ENCODE measurements at places on chromosomes 2 and 18.
A peak's percentile ranks its signal among the peaks of the same experiment; 100 is the strongest.

GRCh38 chr2:152427902-152428301 lies 92.9 kb downstream of the FMNL2 start:
- DNase-seq = no peak

DNA sequence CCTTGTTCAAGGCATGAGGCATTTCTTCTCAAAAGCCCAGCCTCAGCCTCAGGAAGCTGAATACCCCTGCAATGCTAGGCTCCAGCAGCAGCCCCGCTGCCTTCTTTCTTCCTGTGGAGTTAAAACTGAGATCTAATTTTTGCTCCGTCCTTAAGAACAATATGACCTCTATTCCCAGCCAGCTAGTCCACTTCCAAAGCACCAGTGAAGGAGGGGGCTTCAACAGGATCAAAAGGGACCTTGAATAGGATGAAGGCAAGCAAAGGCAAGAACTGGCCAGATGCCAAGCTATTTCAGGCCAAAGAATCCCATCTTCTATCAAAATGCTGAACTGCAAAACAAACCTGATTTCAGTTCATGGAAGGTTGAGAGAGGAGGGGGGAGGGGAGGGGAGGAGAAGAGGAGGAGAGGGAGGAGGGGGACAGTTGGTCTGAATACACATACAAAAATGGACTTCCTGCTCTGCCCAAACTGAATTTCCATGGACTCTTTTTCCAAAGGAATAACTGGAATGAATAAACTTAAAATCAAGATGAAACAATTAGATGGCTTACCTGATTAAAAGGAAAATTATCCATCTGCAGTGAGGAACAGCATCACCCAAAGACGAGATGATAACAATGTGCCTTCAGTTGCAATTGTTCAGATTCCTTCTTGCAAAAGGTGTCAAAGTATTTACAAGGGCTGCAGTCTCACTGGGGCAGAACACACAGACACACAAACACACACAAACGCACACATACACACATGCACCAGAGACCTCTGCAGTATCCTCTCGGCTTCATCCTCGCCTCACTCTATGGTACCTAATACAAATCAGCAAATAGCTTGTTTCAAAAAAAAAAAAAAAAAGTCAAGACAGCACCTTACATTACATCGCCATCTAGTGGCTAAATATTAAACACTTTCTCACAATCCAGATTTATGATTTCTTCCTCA lies at the start of gene SCN1A:
Gene SCN1A (minus strand): TSS at position 804 of the 939 bp plus-strand sequence. CDS start 54,399 bp downstream, outside the sequence.
- no peak for DNase-seq

- no peak for DNase-seq
These were observed 14.4 kb downstream of the ELAC1 start for GRCh38 chr18:50982086-50982801.

DNA sequence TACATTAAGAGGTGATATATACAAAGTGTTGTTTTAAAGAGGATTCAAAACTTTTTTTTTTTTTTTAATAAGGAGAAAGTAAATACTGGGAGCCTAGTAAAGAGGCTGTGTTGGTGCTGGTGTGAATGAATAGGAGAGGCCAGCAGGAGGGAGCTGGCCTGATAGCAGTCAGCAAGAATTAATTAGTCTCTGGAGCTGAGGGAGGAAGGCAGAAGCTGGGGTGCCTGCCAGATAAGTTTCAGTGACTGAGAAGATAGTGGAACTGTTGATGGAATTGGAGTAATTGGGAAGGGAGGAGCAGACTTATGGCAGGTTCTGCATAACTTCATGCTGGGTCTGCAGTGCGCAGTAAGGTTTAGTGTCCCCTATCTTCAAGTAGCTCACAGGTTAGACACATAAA lies 36.2 kb upstream of the SNORC start:
- DNase-seq = no peak

- DNase-seq = peak; percentile 65
These were observed 102.3 kb downstream of the SPTBN1 start for GRCh38 chr2:54558188-54559005.

GRCh38 chr2:1947316-1947715 lies 203.0 kb upstream of the PXDN start:
- no peak for DNase-seq

DNA sequence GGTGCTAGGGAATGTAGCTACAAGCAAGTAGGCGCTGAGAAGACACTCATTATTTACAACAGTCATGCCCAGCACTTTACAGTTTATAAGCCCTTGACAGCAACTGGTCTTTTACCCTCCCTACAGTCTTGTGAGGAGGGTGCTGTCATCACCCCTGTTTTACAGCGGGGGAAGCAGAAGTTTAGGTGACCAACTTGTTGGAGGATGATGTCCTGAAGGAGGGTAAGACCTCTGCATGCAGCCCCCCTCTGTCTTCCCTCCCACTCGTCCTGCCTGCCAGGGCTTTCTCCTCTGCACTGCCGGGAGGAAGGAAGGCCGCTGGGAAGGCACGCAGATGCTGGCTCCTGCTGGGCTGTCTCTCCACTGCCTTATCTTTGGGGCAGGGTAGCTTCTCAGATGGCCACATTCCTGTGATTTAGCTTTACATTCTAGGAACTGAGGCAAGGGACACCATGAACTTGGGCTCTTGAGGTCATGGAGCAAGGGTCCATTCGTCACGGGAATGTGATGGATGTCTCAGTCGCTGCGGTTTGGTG lies 972 bp downstream of the IL1R1 start:
- no peak for DNase-seq

DNA sequence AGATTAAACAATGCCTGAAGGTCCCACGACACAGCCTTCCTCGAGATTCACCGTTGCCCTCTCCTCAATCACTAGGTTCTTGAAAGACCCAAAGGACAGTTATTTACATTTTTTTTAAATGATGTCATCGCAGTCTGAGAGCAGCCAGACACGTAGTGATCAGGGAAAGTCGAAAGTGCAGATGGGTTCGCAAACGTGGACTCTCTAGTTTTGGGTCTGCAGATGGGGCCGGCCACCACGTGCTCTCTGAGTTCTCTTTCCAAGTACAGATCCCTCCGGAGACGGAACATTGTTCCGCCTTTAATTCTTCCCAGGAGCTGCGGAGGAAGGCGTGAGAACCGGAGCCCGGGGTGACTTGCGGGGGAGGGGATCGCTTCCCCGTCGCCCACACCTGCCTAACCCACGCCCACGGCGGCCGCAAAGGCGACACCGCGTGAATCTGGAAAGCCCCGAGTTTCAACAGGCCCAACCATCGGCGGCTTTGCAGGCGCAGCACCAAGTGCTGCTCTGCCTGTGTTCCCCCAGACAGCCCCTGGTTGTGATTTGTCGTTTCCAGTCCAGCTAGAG lies 54.3 kb downstream of the PKDCC start:
- peak; percentile 91 for DNase-seq

GRCh38 chr2:148545390-148546256 lies 98.9 kb upstream of the EPC2 start:
- peak; percentile 48 for DNase-seq

- peak; percentile 24 for DNase-seq
These were observed 46.6 kb upstream of the HNRNPA3 start for GRCh38 chr2:177165721-177166711.

DNA sequence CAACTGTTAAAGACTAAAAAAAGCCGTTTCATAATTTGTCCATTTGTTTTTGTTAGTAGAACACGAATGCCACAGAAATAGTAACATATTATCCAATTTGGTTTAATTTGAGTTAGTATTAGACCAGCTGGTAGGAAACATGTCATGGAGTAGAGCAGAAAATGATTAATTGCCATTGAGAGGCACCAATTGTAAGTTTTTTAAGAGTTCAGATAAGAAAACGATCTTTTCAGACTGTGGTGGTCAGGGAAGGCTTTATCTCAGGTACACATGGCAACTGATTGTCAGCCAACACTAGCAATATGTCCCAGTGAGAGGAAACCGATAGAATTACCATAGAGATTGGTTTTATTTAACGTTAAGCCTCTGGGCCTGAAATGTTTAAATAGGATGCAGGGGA lies 438.2 kb upstream of the MAP2 start:
- no peak for DNase-seq

- DNase-seq = no peak
These were observed 250.0 kb upstream of the SLC39A10 start for GRCh38 chr2:195406886-195407603.

- no peak for DNase-seq
These were observed 62.8 kb downstream of the SESTD1 start for GRCh38 chr2:179201869-179202268.

DNA sequence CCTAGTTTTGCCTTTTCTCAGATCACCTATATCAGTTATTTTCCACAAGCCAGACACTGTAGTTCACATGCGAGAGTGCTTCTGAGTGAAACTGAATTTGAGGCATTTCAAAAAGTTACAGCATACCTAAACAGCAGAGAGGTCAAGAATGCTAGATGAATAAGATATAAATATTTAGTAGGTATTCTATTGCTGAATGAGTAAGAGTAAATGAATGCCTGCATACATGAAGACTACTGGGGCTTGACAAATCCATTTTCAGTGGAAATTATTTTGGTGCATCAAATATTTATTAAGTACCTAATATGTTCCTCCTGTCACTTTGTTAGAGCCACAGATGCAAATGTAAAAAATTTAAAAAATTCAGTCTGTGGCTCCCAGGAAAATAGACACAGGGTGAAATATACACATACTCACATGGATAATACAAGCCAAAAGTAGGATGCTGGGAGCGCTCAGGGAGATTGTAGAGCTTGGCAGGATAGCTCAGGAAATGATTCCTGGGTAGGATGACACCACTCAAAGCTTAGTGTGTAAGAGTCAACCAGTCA lies 27.6 kb upstream of the CDC42EP3 start:
- DNase-seq = no peak

GRCh38 chr2:154758871-154759270 lies 60.4 kb downstream of the KCNJ3 start:
- no peak for DNase-seq

GRCh38 chr2:62485761-62486438 lies 20.1 kb downstream of the TMEM17 start:
- DNase-seq = no peak

DNA sequence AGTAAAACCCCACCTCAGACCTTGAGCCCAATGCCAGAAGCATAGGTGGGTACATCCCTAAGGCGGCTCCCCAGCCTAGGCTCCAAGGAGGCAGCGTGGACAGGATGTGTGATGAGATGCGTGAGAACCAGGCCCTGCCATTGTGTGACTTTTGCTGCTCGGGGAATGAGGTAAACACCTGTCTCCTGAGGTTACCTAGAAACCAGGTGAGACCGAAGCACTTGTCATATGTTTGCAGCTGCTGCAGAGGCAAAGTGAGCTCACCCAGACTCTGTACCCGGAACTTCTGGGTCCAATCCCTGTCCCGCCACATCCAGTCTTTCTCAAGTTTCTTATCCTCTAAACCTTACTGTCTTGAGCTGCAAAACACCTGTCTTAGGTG lies 3.4 kb downstream of the FBLN7 start:
- DNase-seq = no peak

GRCh38 chr2:163716101-163716500 lies 19.7 kb downstream of the FIGN start:
- no peak for DNase-seq

DNA sequence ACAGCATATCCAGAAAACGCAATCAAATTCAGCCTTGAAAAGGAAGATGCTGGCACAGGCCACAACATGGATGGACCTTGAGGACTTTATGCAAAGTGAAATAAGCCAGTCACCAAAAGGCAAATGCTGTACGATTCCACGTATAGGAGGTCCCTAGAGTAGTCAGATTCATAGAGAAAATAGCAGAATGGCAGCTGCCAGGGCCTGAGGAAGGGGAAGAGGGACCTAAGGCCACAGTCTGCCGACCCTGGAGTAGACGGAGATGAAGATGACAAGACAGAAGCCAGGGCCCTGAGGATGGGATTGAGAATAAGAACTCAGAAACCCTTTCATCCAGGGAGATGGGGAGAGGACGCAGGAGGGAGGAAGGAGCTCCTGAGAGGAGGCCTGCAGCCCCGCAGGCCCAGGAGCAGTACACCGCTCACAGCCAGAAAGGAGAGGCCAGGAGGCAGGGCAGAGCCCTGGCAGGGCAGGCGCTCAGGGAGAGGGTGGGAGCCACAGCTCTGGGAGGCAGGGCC lies 8.1 kb upstream of the MTERF4 start:
- DNase-seq = no peak

Measured in CD4-positive, alpha-beta T cell treated with Interleukin-6 at 100 ng/mL for 8 hours (primary cell).